Midbrain (tissue), 1 donor: ENCODE measurements at places on chromosomes 7 and 10.

- DNase-seq = peak; percentile 24
Observed at GRCh38 chr7:20113427-20114027, 103.7 kb downstream of the MACC1 start.

- no peak for DNase-seq
Observed at GRCh38 chr10:53765311-53765710, 992.7 kb upstream of the MBL2 start.

DNA sequence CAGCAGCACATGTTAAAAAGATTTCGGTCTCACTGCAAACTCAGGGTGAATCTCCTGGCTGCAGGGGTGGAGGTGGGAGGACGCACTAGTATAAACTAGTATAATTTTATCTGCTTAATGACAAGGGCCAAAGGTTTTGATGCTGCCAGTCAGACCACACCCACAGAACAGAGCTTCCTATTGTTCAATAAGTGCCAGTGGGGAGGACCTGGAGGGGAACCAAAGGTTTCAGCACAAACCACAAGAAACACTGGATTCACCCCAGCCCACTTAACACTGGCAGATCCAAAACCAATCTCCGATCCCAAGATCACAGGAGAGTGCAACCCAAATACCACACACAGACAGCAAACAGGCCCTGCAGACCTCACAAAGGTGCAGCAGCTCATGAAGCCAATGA is 6.6 kb downstream of the VOPP1 start:
- no peak for DNase-seq

- no peak for DNase-seq
Observed at GRCh38 chr7:69217516-69218350, 380.5 kb upstream of the AUTS2 start.

DNA sequence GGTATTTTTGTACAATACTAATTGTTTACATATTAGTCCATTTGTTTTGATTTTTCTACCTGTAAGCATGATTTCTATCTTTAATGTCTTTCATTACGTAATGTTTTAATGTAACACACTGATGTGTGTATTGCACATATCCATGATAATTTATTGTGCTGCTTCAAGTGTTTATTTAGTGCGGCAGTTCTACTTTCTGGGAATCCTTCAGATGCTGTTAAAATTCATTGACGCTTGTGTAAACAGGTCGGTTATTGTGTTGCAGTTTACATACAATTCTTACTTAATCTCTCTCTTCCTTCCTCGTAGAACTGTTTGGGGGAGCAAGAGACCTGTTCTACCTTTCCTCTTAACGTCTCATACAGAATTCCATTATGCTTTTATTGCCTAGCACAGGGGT is 6.9 kb downstream of the TMEM60 start:
- DNase-seq = no peak

DNA sequence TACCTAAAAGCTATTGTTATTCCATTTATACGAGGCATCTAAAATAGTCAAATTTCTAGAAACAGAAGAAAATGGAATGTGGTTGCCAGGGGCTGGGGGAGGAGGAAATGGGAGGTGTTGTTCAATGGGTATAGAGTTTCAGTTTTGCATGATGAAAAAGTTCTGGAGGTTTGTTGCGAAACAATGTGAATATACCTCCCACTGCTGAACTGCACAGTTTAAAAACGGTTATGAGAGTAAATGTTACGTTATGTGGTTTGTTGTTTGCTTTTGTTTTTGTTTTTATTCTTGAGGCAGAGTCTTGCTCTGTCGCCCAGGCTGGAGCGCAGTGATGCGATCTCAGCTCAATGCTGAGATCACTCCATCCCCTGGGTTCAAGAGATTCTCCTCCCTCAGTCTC is 64.9 kb upstream of the NRBF2 start:
- DNase-seq = no peak

GRCh38 chr7:130492523-130493274 is 814 bp downstream of the MEST start:
- no peak for DNase-seq

DNA sequence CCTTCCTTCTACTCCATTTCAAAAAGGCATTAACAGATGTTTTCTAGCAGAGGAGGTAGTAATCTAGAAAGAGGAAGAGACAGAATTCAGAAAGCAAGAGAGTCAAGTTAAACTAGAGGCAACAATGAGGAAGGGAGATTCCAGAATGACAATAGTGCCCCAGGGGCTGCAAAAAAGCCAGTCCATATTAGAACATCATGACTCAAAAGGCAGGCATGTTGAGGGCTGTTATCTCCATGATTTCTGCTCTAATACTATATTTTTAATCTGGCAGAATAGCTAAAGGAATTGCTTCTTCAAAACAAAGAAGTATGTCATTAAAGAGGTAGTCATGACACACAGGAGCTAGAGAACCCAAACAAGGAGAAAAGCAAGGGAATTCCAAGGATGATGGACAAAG is 599.6 kb downstream of the INHBA start:
- DNase-seq = no peak

DNA sequence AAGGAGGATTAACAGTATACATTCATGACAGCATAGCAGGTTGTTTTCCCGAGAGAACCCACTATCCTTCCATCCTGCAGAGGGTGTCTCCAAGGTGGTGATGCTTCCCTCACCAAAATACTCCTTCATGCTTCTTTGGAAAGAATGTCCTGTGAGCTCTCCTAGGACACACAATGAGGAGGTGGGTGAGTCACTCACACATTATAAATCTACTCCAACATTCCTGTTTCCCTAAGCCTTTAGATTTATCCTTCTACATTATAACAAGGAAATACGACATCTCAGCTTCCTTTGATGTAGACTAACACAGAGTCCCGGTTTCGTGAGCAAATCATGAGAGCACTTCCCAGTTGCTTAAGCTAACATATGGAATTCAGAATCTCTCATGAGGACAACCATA is 689.7 kb upstream of the CELF2 start:
- no peak for DNase-seq

DNA sequence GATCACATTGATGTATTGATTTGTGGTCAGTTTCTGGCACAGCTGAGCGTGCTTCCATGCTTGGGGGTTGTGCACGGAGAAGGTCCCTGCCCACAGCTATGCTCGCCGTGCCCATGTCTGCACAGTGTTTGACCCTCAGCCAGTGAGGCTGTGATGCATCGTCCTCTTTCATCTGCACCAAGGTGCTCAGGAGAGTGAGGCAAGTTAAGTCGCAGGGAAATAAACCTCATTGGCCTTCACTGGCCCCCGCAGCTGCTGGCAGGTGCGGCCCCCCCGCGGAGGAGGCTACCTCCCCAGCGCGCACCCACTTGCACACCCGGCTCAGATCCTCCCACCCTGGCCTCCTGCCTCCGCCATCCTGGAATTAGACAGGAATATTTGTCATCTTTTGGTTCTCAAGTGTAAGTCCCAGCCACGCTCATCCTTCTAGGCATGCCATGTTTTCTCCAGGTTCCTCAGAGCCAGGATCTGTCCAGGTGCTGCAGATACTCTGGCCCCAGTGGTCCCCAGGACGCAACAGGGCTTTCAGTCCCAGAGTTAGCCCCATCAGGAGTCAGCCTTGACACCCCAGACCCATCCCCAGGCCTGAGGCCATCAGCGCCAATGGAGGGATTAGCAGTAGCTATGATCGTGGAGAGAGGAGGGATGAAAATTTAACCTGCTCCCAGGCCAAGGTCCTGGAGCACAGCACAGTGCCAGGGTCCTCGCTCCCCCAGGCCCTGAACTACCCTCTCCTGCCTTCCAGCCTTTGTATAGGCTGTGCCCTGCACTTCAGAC is 93.7 kb downstream of the OAT start:
- no peak for DNase-seq

GRCh38 chr7:156096771-156097538 is 284.7 kb upstream of the SHH start:
- no peak for DNase-seq

GRCh38 chr7:140677496-140677895 is 4.8 kb downstream of the ADCK2 start:
- no peak for DNase-seq

DNA sequence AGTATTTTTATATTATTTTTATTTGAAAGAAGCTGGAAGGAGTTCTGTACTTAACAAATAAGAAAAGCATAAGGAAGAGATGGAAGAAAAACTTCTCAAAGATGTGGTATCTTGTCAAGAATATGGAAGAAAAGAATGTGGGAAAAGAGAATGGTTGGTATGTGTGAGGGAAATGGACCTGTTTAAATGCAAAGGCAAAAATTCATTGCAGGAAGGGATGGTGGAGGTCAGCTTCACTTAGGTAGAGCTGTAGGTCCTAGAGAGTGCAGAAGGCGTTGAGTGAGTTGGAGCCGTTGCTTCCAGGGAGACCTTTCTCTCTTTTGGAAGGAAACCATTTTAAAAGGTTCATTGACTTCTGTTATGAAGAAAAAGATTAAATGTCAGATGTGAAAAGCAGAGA is 107.3 kb downstream of the EXOC4 start:
- DNase-seq = no peak

GRCh38 chr7:132461032-132461592 is 115.2 kb downstream of the PLXNA4 start:
- no peak for DNase-seq

- DNase-seq = peak; percentile 18
Observed at GRCh38 chr10:15035385-15036301, 8.1 kb upstream of the OLAH start.

DNA sequence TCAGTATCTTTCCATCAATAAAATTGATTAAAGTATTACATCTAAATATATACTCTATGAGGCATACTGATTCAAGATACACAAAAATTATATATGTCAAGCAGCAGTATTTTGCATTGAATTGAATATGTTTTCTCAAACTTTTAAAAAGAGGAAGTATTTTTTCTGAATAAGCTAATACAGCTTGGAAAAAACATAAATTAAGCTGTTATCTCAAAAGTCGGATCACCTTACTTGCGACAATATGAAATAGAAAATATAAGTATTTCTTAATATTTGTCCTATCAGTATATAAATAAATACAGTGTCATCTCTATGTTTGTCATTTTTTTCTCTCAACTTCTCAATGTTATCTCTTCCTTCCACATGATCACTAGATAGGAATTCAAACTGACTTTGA is 139.3 kb downstream of the MBL2 start:
- DNase-seq = no peak

DNA sequence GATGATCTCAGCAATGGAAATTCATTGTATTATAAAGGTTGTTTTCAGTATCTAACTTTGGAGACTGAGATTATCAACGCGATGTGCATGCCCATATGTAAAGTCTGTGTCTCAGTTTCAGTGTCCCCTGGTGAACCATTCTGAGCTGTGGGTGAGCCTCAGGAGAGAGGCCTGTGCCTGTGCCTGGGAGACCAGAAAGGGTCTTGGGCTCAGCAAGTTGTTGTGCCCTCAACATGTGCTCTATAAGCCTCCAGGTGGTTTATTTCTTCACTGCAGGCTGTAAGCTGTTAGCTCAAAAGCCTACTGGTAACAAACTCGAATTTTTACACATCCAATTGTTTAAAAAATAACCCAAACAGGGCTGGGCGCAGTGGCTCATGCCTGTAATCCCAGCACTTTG is 151.9 kb downstream of the PKD1L1 start:
- no peak for DNase-seq

DNA sequence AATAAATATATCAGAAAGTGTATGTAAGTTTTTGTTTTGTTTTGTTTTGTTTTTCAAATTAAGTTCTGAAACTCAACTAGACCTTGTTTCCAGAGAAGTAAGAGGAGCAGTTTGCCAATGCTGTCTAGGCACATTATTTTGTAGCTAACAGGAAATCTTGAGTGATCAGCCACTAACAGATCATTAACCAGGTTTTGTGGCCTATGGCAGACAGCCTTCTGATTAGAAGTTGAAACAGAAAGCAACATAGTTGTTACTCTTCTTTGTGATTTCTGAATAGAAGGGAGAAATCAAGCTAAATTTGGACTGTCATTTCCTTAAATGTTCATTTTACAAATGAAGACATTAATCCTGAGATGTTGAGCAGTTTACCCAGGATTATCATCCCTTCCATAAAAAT is 142.6 kb downstream of the PLXDC2 start:
- no peak for DNase-seq

DNA sequence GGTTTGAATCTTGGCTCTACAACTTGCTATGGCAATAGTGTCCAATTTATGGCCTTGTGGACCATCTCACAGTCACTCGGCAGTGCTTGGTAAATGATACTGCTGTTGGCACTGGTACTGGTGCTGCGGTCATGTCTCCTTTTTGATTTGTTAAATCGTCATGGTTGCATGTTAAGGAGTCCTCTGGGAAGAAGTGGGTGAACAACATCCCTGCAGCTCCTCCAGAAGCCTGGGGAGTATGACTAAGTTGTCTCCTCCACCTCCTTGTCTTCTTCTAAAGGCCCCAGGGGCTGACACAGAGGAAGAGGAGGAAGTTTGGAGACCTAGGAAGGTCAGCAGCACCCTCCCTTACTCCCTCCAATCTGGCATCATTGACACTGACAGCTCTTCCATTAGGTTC is 8.5 kb downstream of the ITPRIP start:
- DNase-seq = no peak

GRCh38 chr7:142999793-143000192 is 27.1 kb downstream of the OR9A2 start:
- no peak for DNase-seq

GRCh38 chr7:152737833-152738232 is 21.7 kb upstream of the ACTR3B start:
- no peak for DNase-seq

- DNase-seq = peak; percentile 57
Observed at GRCh38 chr7:29921404-29922010, 68.1 kb downstream of the SCRN1 start.

GRCh38 chr10:42950606-42951485 is 126.0 kb upstream of the RET start:
- DNase-seq = no peak

DNA sequence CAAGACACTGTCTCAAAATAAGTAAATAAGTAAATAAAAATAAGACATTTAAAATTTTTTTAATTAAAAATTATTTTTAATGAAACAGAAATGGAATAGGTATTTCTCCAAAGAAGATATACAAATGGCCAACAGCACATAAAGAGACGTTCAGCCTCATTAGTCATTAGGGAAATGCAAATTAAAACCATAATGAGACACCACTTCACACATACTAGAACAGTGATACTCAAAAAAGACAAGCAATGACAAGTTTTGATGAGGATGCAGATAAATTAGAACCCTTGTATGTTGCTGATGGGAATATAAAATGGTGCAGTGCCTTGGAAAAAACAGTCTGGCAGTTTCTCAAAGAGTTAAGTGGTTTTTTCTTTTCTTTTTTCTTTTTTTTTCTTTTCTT is 26.5 kb upstream of the C10orf67 start:
- DNase-seq = no peak

GRCh38 chr10:132387764-132388210 is 9.2 kb upstream of the PWWP2B start:
- DNase-seq = peak; percentile 40

DNA sequence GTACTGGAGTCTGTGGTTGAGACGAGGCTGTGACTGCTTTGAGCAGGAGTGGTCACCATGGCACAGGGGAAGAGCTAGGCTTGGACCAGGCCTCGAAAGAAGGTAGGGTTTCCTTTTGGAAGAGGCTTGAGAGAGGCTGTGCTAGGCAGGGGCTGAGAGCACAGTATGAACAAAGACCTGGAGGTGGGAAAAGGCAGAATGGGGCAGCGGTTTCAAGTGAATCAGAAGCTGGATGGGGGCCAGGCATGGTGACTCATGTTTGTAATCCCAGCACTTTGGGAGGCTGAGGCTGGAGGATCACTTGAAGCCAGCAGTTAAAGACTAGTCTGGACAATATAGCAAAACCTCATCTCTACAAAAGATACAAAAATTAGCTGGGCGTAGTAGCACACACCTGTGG is 65.9 kb downstream of the CLIP2 start:
- DNase-seq = no peak
